HS-27A (cell line): ENCODE measurements at places on chromosomes 5 and 9.
A peak's percentile ranks its signal among the peaks of the same experiment; 100 is the strongest.

DNA sequence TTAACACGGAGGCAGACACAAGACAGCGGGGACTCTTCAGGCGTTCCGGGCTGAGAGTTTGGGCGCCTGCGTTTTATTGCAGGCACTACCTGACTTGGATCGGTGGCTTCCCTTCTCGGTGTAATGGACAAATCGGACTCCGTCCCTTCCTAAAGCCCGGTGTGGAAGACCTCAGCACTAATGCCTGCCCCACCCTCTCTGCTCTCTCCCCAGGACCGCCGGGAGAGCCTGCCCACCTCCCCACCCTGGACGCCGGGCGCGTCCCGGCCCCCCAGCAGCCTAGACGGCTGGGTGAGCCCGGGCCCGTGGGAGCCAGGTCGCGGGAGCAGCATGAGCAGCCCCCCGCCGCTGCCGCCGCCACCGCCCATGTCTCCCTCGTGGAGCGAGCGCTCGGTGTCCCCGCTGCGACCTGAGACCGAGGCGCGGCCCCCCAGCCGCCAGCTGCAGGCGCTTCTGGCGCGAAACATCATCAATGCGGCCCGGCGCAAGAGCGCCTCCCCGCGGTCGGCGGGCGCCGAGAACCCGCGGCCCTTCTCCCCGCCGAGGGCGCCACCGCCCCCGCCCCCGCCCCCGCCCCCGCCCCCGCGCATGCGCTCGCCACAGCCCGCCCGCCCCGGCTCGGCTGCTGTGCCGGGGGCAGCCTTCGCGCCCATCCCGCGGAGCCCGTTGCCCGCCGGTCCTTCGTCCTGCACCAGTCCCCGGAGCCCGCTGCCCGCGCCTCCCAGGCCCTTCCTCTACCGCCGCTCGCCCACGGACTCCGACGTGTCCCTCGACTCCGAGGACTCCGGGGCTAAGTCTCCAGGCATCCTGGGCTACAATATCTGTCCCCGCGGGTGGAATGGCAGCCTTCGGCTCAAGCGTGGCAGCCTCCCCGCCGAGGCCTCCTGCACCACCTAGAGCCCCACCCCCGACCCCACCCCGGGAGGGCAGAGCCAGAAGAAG, 4.6 kb upstream of the MYOZ3 start:
- DNase-seq, result no peak

DNA sequence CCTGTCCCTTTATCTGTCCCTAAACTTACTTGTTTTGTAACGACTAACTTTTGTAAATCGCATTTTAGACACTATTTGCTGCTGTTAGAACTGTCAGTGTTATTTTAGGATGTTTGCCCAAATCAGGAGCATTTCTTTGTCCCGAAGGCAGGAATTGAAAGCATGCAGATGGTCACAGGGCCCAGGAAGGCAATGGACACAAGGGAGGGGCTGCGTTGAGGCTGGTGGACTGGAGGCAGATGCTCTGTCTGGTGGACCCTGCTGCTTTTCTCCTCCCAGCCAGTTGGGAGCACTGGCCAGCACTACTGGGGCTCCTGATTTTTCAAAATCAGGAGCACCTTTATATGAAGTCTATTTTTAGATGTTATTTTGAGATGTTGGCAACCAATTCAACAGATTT, 31.7 kb downstream of the DOCK2 start:
- peak; percentile 17 for DNase-seq

DNA sequence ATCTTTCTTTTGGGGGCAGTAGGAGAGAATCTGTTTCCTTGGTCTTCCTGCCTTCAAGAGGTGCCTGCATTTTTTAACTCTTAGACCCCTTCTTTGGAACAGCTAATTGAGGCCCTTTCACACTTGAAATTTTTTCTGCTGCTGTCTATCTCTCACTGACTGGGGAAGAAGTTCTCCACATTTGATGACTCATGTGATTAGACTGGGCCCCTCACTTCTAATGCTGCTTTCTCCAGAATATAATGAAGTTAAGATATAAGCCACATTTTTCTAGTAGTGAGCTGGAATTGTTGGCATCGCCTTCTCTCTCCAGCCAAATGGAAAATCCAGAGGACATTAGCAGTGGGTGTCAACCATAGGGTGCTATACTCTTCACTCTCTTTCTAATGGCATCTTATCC, 12.4 kb downstream of the ZNF474 start:
- DNase-seq, result no peak

DNA sequence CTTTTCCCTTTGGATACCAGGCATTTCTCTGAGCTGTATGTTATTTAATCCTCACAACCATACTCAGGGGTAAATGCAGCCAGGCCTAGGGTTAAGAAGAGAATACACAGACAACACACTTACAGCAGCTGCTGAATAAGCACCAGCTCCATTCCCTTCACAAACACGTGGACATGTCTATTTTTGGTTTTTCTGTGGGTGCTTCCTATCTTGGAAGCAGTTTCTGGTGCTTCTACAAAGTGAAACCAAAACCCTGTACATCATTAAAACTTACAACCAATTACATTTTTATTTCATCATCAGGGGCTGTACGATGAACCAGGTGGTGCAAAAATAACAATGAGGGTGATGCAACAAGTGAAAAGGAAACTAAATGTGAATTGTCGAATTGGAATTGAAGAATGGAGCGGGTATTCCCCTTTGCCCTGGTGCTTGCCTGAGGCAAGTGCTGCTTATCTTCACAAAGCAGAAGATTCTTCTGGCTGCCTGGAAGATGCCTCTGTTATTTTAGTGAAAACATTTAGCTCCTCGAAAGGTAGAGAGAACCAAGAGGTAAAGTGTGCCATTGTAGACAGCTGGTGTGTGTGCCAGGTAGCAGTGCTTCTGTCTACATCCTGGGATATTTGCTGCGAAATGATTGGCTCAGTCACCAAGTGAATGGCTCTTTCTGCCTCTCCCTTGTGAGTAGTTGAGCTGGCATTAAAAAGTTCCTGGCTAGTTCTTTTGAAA, 18.6 kb upstream of the IFNB1 start:
- no peak for DNase-seq

GRCh38 chr9:109817846-109818472, 38.0 kb downstream of the PALM2AKAP2 start:
- peak; percentile 94 for DNase-seq

DNA sequence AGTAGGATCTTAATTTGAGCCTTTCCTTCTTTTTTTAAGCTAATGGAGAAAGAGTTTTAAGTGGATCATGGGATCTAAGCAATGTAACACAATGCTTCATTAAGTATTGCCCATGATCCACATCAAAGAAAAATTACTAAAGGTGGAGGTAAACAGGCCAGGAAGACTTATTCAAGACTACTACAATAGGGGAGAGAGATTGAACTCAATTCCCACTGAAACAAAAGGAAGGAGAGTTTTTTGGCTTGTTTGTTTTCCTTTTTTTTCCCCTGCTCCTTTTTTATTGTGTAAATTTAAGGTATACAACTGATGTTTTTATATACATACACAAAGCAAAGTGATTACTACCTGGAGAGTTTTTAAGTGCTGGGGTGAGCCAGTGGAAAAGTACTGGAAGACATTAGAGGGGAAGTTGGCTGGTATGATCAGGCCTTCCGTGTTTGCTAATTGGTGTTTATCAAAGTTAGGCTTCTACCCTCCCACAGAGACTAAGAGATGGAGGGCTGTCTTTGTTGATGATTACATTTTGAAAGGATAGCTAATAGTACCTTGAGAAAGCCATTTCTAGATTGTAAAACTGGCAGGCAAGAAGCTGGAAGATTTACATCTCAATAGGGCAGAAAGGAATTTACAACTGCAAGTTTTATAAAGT, 262.7 kb downstream of the CHSY3 start:
- no peak for DNase-seq

DNA sequence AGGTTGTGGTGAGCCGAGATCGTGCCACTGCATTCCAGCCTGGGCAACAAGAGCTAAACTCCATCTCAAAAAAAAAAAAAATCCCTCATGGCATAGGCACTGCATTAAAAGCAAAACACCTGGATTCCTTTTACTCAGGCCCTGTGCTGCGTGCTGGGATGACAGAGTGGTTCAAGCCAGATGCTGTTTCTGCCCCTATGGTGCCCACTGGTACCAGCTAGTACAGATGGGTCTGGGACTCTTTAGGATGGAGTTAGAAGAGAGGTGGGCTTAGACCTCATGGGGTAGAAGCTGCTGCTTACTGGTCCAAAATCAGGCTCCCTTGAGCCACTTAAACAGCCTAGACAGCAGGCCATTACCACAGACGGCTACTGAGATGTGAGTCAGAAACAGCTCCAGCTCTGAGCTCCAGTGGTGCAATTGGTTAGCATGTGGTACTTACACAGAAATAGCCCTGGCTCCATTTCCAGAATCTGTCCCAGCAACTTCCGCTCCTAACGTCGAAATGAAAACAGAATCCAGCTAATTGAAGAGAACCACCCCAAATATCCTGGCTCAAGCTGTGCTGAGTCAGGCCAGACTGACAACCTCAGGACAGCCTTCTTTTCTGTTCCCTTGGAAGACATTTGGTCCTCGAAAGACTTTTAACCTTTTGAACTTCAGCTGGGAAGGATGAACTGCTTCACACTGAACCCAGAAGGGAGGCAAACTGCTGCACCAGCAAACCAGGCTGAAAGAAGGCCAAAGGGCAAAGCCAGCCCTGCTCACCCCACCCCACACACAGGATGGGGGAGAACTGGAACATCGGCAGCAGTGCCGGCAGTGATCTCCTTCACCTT, 15.5 kb downstream of the C5orf15 start:
- no peak for DNase-seq

DNA sequence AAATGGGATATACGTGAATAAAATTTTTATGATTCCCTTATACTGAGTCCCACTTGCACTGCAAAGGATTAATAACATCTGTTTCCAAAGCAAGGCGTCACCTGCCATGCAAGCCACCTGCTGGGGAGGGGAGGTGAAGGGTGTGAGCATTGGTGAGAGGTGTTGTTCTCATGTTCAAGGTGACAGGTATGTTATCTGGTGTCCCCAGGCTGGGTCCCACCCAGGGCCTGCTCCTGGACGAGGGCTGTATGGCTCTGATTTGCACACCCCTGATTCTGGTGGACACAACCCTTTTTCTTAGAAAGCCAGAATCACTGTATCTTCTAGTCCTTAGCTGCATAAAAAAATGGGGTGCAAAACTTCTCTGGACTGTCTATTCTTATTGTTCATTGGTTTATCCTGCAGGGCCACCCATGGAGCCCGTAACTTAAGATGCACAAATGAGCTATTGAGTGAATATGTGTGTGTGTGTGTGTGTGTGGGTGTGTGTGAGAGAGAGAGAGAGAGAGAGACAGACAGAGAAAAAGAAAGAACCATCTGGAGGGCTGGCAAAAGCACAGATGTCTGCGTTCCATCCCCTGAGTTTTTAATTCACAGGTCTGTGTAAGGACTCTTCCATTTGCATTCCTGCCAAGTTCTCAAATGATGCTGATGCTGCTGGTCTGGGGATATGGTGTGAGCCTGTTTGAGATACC, 53.7 kb downstream of the SYK start:
- DNase-seq, result no peak

- no peak for DNase-seq
Observed at GRCh38 chr5:158463938-158464337, 605.0 kb upstream of the CLINT1 start.

DNA sequence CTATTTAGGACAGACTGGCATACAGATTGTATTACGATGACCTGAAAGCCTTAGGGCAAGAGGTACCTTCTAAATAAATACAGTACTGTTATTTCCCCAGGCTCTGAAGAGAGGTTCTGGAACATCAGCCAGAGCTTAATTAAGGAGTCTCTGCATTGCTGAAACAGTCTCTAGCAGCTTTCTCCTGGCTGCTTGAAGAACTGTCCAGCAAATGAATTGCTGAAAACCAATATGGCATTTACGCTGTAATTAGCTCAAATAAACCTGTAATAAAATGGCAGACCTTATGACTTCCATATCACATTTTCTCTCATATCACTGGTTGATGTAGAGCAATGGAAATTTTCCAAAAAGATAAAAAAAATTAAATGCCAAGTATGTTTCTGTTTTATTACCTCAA, 636.3 kb downstream of the GABRG2 start:
- no peak for DNase-seq

DNA sequence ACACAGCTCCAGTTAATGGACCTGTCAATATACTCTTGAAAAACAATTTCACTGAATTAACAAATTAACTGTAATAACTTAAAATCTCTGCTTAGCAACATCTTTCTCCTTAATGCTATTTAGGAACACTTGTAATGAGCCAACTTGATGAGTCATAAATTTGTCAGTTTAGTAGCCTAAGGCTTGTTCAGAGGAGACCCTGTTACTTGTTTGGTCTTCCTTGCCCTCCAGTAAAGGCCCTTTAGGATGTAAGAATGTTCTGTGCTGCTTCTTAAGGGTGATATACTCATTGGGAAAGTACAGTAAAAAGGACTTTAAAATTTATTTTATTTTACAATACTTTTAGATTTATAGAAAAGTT, 11.4 kb upstream of the MATR3 start:
- DNase-seq, result no peak

DNA sequence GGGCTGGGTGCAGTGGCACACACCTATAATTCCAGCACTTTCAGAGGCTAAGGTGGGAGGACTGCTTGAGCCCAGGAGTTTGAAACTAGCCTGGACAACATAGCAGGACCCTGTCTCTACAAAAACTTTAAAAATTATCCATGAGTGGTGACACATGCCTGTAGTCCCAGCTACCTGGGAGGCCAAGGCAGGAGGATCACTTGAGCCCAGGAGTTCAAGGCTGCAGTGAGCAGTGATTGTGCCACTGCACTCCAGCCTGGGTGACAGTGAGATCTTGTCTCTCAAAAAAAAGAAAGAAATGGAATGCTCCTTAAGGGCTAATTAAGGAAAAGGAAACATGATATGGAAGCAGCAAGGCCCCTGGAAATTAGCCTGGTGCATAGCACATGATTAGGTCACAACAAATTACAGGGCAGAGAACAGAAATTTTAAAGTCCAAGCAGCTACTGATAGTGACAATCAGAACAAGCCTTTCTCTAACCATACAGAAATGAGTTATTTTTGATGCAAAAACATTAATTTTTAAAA, 19.5 kb downstream of the ANKH start:
- no peak for DNase-seq

DNA sequence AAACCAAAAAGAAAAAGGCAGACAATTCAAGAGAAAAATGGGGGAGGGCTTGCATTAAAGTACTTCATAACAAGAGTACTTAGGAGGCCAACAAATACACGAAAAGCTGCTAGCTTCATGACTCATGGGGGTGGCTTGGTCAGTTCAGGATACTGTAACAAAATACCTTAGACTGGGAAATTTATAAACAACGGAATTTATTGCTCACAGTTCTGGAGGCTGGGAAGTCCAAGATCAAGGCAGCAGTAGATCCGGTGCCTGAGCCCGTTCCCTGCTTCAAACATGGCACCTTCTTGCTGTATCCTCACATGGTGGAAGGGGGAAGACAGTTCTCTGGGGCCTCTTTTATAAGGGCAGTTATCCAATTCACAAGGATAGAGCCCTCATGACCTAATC, 111.4 kb downstream of the C9orf50 start:
- DNase-seq, result peak; percentile 57

- DNase-seq, result no peak
Observed at GRCh38 chr5:123559434-123559775, 47.4 kb downstream of the CSNK1G3 start.

DNA sequence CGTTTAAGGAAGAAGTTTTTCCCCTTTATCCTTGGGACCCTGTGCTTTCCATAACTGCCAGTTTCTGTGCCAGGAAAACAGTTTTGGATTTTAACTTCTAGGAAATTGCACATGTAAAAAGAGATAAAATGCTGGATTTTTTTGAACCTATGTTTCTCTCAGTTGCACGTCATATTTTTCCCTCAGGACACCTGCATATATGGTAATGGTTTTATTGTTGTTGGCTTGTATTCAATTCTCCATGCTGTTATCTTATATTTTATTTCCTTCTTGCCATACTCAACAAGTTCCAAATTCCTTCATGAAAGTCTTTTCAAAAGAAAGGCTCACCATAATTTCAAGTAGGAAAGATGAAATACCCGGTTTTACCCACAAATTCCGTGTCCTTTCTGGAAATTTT, 7.9 kb upstream of the ADAMTSL1 start:
- DNase-seq, result no peak

GRCh38 chr5:65913519-65913918, 12.9 kb upstream of the ERBIN start:
- no peak for DNase-seq
